ENCODE measurements at places on chromosomes 5 and 9.

- no peak for DNase-seq
Observed at GRCh38 chr9:14438232-14439021, 124.5 kb upstream of the NFIB start.

DNA sequence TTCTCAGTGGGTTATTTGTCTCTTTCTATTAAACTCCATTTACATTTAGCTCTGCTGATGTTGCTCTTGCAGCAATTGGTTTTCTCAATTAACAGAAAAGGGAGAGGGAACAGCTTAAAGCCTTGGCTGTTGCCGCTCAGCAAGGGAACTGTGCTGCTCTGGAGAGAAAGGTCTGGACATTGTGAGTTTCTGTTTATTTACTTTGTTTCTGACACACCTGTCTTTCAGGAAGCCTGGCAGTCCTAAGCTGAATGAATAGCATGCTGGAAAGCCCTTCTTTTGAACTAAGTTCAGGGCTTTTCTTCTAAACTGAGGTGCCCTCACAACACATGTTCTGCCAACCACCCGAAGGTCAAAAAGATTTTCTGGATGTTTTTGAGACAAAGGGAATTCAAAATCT lies 491.9 kb downstream of the PDE4D start:
- DNase-seq, result no peak

DNA sequence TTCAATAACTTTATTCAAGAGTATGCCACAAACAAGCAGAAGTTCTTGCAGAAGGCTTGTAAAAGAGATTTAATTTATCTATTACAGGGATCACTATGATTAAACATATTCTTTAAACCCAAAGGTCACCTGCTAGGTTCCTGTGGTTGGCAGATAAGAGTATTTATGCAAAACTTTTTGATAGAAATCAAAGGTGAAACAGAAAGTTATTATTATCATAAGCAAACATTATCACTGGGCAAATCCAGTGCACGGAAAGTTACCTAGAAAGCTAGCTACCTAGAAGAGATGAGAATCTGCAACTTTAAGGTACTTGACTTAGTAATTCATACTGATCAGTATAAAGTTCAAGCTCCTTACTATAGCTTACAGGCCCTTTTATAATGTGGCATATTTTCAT lies 3.2 kb downstream of the STARD4 start:
- no peak for DNase-seq

DNA sequence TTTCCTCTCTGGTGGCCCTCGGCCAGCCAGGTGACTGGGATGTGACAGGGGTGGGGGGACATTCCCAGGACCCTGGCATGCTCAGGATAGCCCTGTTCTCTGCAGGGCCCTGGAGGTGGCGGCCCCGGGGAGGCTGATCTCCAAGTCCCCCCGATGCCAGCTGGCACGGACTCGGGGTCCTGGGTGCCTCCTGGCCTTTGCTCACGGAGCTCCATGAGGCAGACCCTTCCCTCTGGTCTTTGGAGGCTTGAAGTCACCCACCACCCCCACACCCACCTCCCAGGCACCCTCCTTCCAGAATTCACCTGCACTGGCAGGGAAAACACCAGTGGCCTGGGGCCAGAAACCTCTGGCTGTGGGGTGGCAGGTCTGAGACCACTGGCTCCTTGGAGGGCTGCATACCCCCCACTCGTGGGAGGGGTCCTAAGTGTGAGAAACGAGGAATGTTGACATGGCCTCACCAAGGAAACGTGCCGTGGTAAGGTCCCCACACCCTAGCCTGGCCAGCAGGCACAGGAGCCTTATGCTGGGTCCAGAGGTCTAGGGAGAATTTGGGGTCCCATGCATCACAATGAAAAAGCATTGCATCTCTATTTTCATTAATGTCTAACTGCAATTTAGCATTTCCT lies 130.8 kb upstream of the FAM120A start:
- DNase-seq, result no peak

DNA sequence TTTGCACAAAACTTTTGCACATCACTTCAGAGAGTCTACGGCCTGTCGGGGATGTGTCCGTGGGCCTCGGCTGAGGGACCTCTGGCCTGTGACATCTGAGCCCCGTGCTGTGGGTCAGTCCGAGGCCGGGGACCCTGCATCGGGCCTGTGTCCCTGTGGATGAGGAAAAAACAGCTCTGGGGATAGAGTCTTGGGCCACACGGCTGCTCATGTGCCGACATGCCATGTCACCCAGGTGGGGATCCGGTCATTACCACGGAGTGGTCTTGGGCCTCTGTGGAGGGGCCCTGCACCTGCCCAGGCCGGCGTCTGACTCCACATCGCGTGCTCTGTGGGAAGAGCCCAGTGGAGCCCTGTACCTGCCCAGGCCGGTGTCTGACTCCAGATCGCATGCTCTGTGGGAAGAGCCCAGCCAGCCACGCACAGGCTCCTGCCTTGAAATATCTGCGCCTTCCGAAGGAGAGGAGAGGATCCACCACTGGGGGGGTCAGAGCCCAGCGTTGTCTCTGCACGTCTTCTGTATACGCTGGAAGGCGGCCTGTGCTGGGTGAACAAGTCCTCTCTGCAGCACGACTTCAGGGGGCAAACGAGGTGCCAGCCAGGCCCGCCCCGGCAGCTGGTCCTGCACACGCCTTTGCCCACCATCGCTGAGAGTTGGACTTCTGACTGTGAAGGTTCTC lies 27.5 kb upstream of the IRX4 start:
- no peak for DNase-seq

- DNase-seq, result no peak
Observed at GRCh38 chr5:118552146-118552545, 436.2 kb downstream of the DTWD2 start.

- DNase-seq, result no peak
Observed at GRCh38 chr5:133322743-133323142, 270.9 kb downstream of the HSPA4 start.

GRCh38 chr5:19910136-19910535 lies 77.9 kb downstream of the CDH18 start:
- no peak for DNase-seq

GRCh38 chr9:99858087-99858486 lies 36.4 kb downstream of the NR4A3 start:
- no peak for DNase-seq

DNA sequence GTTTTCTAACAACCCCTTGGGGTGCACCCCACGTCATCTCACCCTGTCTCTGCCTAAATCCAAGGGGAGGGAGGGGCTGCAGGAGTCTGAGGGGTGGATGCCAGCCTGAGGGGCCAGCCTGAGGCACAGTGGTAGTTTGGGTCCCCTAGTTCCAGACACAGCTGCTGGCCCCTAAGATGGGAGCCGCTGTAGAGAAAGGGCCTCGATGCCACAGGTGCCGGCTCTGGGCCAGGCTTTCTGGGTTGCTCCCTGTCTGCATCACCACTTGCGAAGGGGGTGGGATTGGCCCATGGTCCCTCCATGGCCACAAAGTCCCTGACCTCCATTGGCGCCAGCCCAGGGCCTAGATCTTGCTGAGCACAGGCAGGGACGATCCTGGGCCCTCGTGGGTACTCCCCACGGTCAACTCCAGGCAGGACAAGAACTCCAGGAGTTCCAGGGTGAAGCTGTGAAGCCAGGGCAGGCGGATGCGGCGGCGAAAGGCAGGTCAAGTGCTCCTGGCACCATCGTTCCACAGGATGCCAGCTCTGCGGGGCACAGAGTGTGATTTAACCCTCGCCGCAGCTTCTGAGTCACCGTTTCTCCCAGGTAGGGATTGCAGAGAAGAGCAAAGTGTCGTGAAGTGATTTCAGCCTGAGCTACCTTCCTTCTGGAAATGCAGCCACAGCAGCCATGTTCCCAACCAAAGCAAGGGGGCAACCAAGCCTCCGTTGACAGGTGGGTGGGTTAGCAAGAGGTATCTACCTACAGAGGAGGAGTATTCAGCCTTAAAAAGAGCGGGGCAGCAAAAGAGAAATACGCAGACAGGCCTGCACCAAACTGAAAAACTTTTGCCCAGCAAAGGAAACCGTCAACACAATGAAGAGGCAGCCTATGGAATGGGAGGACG lies 41.6 kb upstream of the EXOC3 start:
- no peak for DNase-seq

DNA sequence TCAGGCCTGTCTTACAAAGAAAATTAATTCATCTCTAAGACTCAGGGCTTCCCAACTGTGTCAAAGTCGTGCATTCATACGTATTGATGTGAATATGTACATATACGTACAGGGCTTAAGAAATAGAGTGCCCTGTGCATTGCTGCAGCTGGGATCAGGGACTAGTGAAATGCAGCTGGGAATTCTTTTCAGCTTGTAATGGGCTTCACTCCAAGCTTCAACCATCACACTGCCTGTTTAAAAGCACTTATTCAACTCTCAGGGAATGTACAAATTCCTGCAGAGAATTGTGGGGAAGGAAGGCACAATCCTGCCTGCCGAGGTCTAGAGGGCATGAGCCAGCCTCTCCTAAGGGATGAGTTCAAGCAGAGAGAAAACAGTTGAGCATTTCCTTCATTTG lies 59.6 kb upstream of the MAN2A1 start:
- no peak for DNase-seq

DNA sequence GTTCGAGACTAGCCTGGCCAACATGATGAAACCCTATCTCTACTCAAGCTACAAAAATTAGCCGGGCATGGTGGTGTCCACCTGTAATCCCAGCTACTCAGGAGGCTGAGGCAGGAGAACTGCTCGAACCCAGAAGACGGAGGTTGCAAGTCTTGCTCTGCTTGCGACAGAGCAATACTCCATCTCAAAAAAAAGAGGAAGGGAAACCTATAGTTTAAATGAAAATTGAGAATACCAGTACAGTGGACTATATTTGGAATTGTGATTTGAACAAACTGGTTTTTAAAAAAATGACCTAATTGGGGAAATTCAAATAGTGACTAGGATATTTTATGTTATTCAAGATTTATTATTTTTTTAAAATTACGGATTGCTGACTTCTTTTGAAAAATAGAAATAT lies 33.2 kb downstream of the DIAPH1 start:
- DNase-seq, result no peak

- DNase-seq, result no peak
Observed at GRCh38 chr5:148969291-148969690, 93.6 kb downstream of the SH3TC2 start.

- no peak for DNase-seq
Observed at GRCh38 chr5:132230871-132231270, 3.2 kb upstream of the P4HA2 start.

GRCh38 chr9:24464319-24464951 lies 81.3 kb downstream of the IZUMO3 start:
- no peak for DNase-seq

GRCh38 chr9:108750661-108751215 lies 105.0 kb downstream of the ACTL7B start:
- DNase-seq, result no peak

GRCh38 chr9:129737479-129738274 lies 15.2 kb downstream of the PTGES start:
- DNase-seq, result peak; percentile 75

DNA sequence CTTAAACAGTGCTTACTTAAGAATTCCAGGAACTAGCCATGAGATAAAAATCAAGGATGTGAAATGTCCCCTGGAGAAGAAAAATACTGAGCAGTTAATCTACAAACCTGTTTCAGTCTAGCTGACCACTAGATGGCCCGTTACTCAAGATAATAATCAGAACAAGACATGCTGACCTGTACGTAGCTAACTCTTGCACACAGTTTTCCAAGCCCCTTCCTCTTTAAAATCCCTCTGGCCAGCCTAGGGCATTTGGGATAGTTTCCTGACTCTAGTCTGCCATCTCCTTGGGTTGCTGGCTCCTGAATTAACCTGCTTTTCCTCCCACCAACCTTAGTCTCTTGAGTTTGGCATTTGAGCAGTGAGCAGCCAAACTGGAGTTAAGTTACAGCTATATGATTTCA lies 59.2 kb upstream of the TRAF1 start:
- no peak for DNase-seq

GRCh38 chr9:12774861-12775678 lies at the start of gene LURAP1L:
TSS of gene LURAP1L (plus strand) at chr9:12775020. CDS start at chr9:12775716, 696 bp downstream.
- DNase-seq, result no peak

GRCh38 chr5:113236536-113237288 lies 198.1 kb downstream of the TSSK1B start:
- DNase-seq, result no peak

- no peak for DNase-seq
Observed at GRCh38 chr5:181189363-181189961, 15.5 kb downstream of the TRIM7 start.

- DNase-seq, result no peak
Observed at GRCh38 chr5:100905259-100905914, 2.3 kb upstream of the ST8SIA4 start.

GRCh38 chr5:14184725-14185124 lies 41.6 kb downstream of the TRIO start:
- no peak for DNase-seq

DNA sequence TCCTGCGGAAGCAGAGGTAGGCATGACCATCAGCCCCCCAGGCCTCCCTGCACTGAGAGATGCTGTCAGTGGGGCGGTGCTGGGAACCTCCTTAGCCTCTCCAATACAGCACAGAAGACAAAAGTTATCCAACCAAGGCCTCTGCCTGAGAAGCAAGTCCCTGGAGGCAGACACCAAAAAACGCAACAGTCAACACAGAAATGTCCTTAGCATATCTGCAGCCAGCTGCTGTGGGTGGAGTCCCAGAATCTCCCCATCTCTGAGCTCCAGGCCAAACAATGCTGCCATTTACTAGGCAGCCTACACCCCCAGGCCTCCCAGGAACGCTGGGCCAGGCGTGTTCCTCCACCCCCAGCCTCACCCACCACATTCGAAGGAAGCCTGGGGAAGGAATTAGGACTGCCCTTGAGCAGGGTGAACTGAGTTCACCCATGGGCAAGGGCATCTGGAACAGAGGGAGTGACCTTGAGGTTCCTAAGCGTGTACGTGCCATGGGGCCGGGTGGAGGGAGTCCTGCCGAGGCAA lies 43.7 kb downstream of the STK10 start:
- no peak for DNase-seq

GRCh38 chr9:36881743-36882441 lies 152.2 kb downstream of the PAX5 start:
- DNase-seq, result no peak

- no peak for DNase-seq
Observed at GRCh38 chr9:112194969-112195431, 19.9 kb upstream of the SUSD1 start.

- no peak for DNase-seq
Observed at GRCh38 chr5:126875303-126875785, 98.4 kb downstream of the LMNB1 start.

DNA sequence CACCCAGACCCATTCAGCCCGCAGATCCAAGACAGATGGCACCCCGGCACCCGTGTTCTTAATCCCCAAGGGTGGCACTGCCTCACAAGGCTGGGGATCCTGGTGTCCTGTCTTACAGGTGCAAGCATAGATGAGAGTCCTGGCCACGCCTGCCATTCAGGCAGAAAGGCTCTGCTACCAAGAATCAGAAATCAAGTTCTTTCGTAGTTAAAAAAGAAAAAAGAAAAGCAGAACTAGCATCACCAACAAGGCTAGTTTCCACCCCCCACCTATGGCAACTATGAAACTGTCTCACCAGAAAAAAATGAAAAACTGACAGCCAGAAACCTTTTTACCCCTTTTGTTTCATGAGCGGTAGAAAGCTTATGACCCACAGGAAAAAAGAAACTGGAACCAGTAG lies 170.4 kb downstream of the SYK start:
- DNase-seq, result no peak

All from CD4-positive, alpha-beta T cell treated with Interferon gamma for 1 hour (primary cell).